ENCODE measurements at places on chromosomes 7 and 10. TPM values are rescaled to one million over a fixed set of nuclear protein-coding genes. Genes with fewer than 3 reads are reported as not detected.

HIBADH gene
- 10.6 TPM for total RNA-seq

IFIT1B gene
- not detected for total RNA-seq

CPXM2 gene
- total RNA-seq, result 125 TPM

LRRC17 gene
- total RNA-seq, result 10.5 TPM

ENTPD1 gene
- 41.6 TPM for total RNA-seq

NPSR1 gene
- total RNA-seq, result not detected

GRCh38 chr7:27110186-27111031 is 7.9 kb upstream of the HOXA2 start:
- DNase-seq, result peak; percentile 91

GRCh38 chr7:151658778-151659177 is 139.1 kb upstream of the RHEB start:
- no peak for DNase-seq

GRCh38 chr10:77872947-77873535 is 53.5 kb downstream of the DLG5 start:
- no peak for DNase-seq

DNA sequence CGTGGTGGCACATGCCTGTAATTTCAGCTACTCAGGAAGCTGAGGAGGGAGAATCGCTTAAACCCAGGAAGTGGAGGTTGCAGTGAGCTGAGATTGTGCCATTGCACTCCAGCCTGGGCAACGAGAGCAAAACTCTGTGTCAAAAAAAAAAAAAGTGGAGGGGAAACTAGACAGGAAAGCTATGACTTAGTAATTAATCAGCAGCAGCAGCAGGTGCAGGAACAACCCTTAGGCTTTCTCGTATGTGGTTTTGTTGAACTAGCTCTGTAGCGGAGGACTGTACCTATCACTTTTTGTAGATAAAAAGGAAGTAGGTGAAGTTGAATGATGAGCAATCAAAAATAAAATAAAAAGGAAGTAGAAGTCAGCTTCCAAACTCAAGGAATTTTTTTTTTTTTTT is 76.9 kb upstream of the KMT2C start:
- DNase-seq, result no peak

GRCh38 chr7:147896121-147896520 is 694.4 kb upstream of the C7orf33 start:
- DNase-seq, result no peak

DNA sequence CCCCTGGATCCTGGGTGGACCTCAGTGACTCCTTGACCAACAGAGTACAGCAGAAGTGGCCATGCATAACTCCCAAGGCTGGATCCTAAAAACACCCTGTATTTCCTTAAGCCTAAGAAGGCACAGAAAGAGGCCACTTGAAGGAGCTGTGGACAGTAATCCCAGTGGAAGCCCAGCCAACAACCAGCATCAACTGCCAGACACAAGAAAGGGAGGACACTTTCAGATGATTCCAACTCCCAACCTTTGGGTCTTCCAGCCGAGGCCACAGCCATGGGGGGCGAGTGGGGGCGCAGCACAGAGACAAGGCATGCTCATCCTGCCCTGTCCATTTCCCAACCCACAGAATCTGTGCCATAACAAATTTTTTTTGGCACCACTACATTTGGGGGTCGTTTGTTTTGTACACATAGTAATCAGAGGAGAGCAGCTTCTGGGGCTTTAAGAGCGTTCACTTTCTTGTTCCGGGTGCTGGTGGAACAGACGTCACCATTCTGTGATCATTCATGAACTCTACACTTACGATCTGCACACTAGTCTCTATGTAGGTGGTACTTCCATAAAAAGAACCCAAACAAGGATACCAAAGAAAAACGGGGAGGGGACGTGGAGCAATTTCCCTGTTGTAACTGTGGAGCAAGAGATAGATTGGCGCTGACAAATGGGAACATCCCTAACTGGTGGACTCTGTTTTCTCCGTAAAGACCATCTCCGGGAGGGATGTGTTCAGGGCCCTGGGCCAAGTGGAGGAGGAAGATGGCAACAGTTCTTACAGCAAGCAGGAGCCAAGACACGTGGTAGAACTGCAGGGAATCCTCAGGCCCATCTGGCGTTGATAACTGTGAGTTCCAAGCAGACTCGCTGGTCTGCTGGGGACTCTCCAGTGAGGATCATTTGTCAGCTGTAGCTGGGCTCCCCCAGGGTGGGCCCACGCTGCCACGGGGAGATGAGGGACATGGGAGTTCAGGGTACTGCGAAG is 6.0 kb upstream of the SLC29A3 start:
- DNase-seq, result no peak

GRCh38 chr7:111864291-111864976 is 302.1 kb upstream of the IMMP2L start:
- DNase-seq, result no peak

DNA sequence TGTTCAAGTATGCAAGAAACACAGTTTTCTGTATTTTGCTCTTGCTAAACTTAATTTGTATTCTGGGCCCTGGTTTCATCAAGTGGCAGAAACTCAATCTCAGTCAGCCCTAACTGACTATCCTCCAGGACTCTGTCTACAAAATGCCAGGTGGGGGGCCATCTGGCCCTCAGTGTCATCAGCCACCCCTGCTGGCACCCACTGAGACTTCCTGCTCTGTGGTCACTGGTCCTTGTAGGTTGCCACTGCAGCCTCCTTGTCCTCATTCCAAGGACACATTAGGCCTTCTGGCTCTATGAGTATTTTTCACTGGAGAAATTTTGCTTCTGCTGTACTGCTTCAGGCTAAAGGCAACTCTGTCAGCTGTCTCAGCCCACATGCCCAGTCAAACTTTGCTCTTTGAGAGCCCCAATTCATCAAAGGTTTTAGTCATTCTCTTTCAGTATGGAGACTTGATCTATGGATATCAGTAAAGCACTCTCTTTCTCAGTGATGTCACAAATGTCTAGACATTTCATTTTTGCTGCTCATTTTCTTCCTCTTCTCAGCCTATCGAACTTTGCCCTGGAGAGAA is 163.6 kb downstream of the KCND2 start:
- DNase-seq, result no peak

DNA sequence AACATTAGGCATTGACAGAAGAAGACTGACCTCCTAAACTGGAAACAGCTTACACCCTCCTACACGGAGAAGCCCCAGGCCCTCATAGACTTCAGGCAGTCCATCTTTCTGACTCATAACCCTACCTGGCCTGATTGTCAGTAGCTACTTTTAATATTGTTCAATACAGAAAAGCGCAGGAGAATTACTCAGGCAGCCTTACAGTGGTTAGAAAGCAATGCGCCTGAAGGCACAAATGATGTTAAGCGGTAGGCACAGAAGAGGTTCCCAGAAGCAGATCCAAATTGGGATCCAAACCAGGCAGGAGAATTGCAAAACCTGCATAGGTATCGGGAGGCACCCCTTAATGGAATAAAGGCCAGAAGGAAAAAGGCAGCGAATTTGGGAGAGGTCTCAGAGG is 5.4 kb upstream of the CYREN start:
- no peak for DNase-seq

DNA sequence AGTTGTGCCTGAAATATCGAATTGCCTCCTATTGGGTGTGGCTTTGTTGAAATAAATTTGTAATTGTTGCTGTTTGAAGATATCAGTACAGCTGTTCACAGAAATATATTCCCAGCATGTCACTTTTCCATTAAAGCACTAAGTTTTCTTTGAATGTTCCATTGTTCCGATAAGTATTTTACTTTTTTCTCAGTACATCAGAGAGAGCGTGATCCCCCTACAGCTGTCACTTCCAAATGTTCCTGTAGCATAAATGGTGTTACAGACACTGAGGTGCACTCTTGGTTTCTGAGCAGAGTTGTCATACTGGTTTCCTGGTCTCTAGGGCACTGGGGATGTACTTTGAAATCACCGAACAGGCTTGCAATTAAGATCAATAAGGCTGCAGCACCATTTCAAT is 189.2 kb downstream of the CCSER2 start:
- DNase-seq, result no peak

GRCh38 chr10:1594372-1595241 is 142.7 kb downstream of the ADARB2 start:
- DNase-seq, result no peak

GRCh38 chr10:6493521-6494441 is 86.3 kb downstream of the PRKCQ start:
- DNase-seq, result no peak

DNA sequence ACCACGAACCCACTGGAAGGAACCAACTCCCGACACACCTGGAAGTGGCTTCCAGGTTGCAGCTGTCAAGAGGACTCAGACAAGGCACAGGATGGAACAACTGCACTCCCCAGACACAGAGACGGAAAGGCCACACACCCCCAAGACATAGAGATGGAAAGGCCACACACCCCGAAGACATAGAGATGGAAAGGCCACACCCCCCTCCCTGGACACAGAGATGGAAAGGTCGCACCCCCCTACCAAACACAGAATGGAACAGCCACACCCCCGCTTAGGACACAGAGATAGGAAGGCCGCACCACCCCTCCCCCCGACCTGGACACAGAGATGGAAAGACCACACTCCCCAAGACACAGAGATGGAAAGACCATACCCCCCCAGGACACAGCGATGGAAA is 7.6 kb downstream of the ZNF511 start:
- no peak for DNase-seq

- no peak for DNase-seq
Observed at GRCh38 chr10:131778385-131778784, 122.4 kb upstream of the PPP2R2D start.
